Sigmoid colon (tissue), 7 donors: ENCODE measurements at places on chromosomes 5 and 9. TPM values are rescaled to one million over a fixed set of nuclear protein-coding genes. Genes with fewer than 3 reads are reported as not detected.

BNC2 gene
- polyA plus RNA-seq: 2.0 TPM

ELOVL7 gene
- polyA plus RNA-seq: 5.5 TPM

SMAD5 gene
- 6.6 TPM for polyA plus RNA-seq

ALDH7A1 gene
- 26.4 TPM for polyA plus RNA-seq

INSL4 gene
- not detected for polyA plus RNA-seq

C9orf152 gene
- polyA plus RNA-seq: 24.8 TPM

HAVCR1 gene
- 1.5 TPM for polyA plus RNA-seq

GRXCR2 gene
- not detected for polyA plus RNA-seq

EEIG1 gene
- 77.0 TPM for polyA plus RNA-seq

RORB gene
- polyA plus RNA-seq: not detected

GAS1 gene
- polyA plus RNA-seq: 0.23 TPM

BTNL9 gene
- 5.0 TPM for polyA plus RNA-seq

ENHO gene
- 7.4 TPM for polyA plus RNA-seq

DNA sequence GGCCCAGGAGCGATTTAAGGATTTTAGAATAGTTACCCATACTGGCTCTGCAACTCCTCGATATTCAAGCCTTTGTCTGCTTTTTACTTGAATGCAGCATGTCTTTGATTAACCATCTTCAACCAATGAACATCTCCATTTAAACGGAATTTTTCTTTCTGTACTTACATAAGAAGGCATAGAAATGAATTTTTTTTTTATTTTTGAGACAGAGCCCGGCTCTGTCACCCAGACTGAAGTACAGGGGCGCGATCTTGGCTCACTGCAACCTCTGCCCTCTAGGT, 825 bp upstream of the RIOK2 start:
- no peak for DNase-seq

DNA sequence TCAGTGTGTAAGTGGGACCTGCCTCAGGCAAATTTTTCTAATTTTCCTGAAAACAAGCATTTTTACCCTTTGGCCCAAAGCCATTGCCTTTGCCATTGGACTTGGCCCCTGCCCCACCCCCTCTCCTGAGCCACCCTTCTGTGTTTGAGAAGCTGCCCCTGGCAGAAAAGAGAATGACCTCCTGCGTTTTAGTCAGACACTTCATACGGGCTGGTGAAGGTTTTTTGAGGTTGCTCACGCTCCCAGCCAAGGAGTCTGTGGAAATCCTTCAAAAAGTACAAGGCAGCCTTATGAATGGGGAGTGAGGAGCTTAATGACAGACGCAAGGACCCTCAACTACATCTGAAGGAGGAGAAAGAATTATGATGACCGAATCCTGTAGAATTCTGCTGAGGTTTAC, 308.9 kb downstream of the SLIT3 start:
- DNase-seq: no peak

GRCh38 chr5:6353602-6354302, 24.6 kb downstream of the MED10 start:
- no peak for DNase-seq

DNA sequence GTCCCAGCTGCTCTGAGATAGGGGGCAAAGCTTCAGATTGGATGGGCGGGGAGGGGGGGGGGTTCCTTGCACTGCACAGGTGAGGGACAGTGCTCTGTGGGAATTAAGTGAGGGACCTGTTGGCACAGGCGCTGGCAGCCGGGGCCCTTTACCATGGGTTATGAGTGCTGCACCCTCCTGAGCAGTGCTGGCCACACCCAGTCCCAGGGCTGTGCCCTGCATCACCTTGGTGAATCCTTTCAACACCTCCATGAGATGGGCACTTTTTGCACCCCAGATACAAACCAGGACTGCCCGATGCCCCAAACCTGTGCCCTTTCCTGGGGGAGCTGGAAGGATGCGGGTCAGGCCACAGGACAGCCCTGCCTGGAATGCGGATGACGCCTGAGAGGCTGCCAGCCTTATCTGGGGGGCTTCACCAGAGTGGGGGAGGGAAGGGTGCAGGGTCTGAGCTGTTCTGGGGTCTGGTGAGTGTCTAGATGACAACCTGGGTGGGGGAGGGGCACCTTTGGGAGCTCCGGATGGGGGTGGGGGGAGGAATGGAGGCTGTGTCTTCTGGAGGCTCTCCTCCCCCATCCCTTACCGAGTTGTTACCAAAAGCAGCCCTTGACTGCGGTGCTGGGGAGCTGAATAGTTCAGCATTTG, 5.2 kb downstream of the CRB2 start:
- no peak for DNase-seq

DNA sequence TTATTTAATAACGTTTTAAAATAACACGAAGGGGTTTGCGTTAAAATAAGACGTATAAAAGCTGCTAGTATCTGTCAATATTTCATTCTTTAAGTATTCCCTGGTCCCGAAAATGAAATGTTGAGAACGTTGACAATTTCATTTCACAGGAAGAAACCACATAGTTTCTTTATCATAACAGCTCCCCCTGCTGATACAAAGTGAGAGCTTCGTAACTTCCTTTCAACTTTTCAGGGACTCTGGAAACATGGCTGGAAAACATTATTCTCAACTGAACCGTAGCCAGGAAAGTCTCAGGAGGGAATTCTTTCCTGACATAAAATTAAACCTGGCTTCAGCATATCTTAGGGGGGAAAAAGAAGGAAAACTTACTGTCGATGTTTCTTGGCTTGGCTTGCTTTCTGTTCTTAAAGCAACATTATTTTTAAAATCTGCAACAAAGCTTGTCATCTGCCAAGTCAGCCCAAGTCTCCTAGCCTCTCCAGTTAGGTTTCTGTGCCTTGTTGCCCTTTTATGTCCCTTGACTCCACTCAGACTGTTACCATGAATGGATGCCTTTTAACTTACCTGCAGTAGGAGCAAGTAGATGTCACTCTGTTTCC, 122.9 kb upstream of the DAB2 start:
- no peak for DNase-seq

GRCh38 chr9:117535973-117536372, 121.1 kb upstream of the ASTN2 start:
- DNase-seq: no peak

GRCh38 chr5:113226116-113226736, 208.6 kb downstream of the TSSK1B start:
- DNase-seq: no peak

- DNase-seq: no peak
Observed at GRCh38 chr9:128070874-128071273, 2.8 kb downstream of the SLC25A25 start.

GRCh38 chr9:104022083-104022482, 72.0 kb upstream of the SMC2 start:
- no peak for DNase-seq

DNA sequence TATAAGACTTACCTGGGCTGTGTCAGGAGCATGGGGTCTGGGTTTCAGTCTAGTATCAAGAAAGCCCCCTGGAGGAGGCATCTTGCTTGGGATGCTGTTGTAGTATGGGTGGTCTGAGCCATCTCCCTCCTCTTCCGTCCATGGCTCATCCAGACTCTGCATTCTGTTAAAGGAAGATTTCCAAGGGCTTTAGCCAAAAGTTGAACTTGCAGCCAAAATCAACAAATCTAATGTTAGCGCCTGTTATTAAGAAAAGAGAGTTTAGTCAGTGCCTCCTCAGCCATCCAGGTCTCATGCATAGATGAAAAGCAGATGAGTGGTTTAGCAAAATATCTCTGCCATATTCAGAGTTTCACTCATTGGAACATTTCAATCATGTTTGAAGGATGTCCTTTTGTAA, 55.6 kb downstream of the S1PR3 start:
- DNase-seq: no peak

DNA sequence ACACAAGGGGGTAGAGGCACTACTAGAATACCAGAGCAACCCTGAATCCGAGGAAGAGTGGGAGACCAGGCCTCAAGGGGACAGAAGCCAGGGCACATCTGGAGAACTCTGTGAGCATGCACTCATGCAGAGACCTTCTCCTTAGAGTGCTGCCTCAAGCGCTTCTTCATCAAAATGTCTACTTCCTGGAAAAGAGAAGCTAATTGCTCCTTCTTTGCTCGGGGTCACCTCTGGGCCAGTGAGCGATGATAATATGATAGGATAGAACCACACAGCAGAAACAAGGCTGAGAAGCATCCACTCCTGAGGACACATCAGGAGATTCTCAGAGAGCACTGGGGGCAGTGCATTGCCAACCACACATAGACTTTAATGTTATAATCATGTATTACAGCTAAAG, 23.7 kb upstream of the LMNB1 start:
- no peak for DNase-seq

DNA sequence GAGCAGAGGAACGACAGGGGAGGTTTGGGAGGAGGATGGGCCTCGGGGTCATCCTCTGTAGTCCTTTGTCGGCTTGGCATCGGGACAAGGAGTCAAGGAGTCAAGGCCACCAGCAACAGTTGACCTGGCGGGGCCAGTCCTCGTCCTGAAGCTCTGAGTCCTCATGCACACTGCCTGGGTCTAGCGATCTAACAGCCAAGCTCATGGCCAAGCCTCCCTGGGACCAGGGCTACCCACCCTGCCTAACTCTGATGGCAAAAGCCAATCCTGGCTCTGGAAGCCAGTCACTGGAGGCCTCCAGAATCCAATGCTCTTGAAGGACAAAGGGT, 49.8 kb downstream of the CAMK2A start:
- no peak for DNase-seq

- DNase-seq: no peak
Observed at GRCh38 chr5:5794118-5794560, 371.7 kb downstream of the ICE1 start.

- DNase-seq: no peak
Observed at GRCh38 chr5:19739671-19740070, 248.3 kb downstream of the CDH18 start.

- no peak for DNase-seq
Observed at GRCh38 chr5:58300346-58300895, 159.5 kb downstream of the PLK2 start.

DNA sequence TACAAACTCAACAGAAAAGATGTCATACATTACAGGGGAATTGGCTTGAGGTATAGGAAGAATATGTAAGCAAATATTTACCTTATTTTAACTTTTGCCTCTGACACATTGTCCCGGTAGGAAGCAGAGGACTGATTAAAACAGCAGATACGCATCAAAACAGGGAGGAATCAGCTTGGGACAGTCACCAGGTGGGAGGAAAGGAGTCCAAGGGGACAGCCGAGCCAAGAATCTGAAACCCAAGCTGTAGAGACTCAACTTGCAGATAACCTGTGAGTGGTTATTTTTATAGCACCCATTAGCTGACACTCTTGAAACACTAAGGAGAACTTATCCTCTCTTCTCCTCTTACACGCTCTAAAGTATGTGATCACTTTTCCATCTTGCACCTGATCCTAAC, 22.3 kb downstream of the PDZD2 start:
- no peak for DNase-seq

- no peak for DNase-seq
Observed at GRCh38 chr9:13759551-13759950, 480.1 kb upstream of the MPDZ start.

DNA sequence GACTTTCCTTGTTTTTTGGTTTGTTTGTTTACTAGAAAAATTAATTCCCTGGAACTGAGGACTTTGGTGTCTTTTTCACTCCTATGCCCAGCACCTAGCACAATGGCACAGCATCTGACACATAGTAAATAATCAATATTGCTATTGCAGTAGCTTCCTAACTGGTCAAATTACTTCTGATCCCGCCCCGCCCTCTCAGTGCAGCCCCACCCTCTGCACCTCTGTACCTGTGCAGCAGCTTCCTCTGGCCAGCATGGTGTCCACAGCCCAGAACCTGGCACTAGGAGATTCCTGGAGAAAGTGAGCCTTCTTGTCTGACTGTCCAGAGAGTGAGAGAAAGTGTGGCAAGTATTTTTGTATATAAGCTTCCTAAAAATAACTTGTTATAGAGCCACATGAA, 343.2 kb downstream of the ZNF608 start:
- no peak for DNase-seq

DNA sequence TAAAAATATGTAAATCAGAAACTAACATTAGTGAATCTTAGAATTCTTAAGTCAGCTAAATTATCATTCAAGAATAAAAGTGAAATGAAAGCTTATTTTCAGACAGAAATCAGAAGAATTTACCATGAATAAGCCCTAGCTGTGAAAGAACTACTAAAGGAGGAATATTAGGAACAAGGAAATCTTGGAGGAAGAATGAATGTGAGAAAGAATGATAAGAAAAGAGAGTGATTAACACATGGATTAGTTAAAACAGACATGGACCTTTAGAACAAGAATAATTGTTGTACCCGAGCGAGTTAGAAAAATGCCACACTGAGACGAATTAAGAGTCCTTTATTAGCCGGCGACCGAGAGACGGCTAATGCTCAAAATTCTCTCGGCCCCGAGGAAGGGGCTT, 24.1 kb upstream of the RHOBTB3 start:
- no peak for DNase-seq
